ENCODE measurements at places on chromosomes 5 and 9. TPM values are rescaled to one million over a fixed set of nuclear protein-coding genes. Genes with fewer than 3 reads are reported as not detected.

F12 gene
- not detected for total RNA-seq

PCAT7 gene
- total RNA-seq: not detected

MYMK gene
- not detected for total RNA-seq

COL27A1 gene
- 12.7 TPM for total RNA-seq

RNF38 gene
- total RNA-seq: 13.6 TPM

FOXD4L3 gene
- total RNA-seq: 0.10 TPM

GADD45G gene
- total RNA-seq: 0.36 TPM

RLN2 gene
- total RNA-seq: not detected

FAXDC2 gene
- total RNA-seq: 4.3 TPM

LCN1 gene
- total RNA-seq: 0.20 TPM

ZFP37 gene
- total RNA-seq: 3.0 TPM

AMBP gene
- not detected for total RNA-seq

Measured in smooth muscle cell of the pulmonary artery (primary cell).